Femur (tissue), 1 donor: ENCODE measurements at places on chromosomes 5 and 9.

- DNase-seq, result no peak
These were observed 11.3 kb downstream of the AFAP1L1 start for GRCh38 chr5:149282966-149283332.

DNA sequence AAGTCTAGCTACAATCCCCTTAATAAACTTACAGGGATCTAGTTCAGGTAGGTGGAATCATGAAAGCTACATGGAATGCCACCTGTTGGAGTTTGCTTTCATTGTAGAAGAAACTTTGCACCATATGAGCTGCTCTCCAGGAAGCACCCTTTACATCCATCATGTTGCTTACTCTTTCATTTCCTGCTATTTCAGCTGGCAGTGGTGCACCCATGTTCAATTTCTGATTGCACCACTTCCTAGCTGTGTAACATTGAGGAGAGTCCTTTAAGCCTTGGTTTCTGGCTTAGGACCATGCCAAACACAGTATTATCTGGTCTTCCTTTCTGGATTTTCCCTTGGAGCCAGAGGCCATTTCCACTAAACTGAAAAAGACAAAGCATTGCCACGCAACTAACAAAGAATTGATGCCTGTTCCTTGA, 123.3 kb upstream of the SLC12A2 start:
- DNase-seq, result no peak

DNA sequence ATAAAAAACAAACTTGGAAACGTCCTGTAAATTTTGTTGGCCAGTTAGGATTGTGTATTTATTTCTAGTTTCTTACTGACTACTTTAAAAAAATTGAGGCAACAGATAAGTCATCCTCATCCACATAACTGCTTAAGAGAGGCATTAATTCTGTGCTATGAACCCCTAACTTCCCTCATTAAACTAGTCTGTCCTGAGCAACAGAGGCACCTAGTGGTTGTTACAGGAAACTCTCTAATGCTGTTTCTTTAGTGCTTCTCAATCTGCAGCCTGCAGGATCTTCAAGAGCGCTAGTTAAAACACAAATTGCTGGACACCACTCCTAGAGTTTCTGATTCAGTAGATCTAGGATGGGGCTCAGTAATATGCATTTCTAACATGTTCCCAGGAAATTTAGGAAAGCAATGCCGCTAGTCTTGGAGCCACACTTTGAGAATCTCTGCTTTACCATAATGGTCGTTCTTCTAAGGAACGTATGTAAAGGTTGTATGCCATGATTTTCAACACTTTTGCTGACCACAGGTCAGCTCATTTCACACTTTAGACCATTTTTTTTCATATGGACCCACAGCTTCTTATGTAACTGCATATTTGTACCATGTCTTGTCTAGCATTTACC, 410.1 kb upstream of the SMARCA2 start:
- DNase-seq, result no peak

- no peak for DNase-seq
These were observed 12.9 kb downstream of the FNIP1 start for GRCh38 chr5:131783874-131784273.

DNA sequence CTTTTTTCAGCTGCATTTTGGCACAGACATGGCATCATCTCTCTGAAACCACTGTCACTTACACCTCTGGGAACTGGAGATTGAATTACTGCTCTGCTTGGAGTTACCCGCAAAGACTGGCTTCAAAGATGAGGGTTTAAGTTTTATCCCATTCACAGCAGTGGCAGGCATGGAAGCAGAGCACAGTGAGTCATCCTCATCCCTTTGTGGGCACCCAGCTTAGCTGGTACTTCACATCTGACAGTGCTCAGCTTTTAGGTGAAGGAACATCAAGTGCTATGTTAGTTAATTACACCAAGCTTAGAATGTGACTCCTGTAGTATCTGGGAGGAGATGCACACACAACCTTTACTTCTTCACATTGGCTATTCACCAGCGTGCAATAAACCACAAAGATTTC, 24.8 kb upstream of the ALDH1A1 start:
- no peak for DNase-seq

GRCh38 chr9:136631038-136632000, 31.4 kb upstream of the EGFL7 start:
- DNase-seq, result peak; percentile 88
